ENCODE measurements at places on chromosomes 16 and 17. TPM values are rescaled to one million over a fixed set of nuclear protein-coding genes. Genes with fewer than 3 reads are reported as not detected.

Gene CPHXL2
- not detected for total RNA-seq

Gene MRPL58
- total RNA-seq: 40.8 TPM

DNA sequence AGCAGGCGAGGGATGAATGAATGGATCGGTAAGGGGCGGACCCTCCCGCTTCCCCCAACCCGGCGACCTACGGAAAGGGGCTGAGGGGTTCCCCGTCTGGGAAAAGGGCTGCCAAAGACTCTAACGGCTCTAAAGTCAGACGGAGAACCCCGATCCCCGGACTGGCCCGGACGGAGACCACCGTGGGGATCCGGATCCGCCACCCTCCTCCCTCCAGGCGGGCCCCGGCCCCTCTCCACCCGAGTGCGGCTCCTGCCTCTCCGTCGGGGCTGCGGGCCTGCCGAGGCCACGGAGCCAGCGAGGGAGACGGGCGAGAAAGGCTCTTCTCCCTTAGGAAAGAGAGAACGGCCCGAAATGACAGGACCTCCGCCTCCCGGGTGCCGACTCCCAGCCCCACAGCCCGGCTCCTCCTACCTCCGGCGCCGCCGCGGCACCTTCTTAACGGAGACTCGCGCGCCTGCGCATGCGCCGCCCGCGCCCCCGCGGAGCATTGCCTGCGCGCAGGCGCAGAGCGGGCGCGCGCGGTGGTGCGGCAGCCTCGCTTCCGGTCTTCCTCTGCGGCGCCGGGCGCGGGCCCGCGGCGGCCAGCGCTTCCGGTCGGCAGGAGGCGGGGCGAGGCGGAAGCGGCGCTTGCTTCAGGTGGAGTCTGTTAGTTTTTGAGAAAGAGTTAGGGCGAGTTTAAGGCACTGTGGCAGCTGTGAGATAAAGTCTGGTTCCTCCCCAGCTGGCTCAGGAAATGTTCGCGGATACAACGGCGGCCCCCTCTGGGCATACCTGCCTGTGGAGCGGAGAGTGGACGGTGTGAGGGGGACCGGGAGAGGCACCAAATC is at the start of gene SLX4:
SLX4 (minus strand) TSS at position 461 of the 830 bp plus-strand sequence. CDS start 2,642 bp downstream, outside the sequence.
- DNase-seq: peak; percentile 78

- no peak for DNase-seq
Measured at GRCh38 chr16:68264128-68265077, at the start of gene SLC7A6. SLC7A6 (plus strand) TSS chr16:68264526; CDS start chr16:68274727, 10,201 bp downstream.

- DNase-seq: no peak
Measured at GRCh38 chr17:76956846-76957540, 88.8 kb downstream of the MGAT5B start.

GRCh38 chr17:41928693-41929251 is 1.6 kb upstream of the ODAD4 start:
- DNase-seq: no peak

DNA sequence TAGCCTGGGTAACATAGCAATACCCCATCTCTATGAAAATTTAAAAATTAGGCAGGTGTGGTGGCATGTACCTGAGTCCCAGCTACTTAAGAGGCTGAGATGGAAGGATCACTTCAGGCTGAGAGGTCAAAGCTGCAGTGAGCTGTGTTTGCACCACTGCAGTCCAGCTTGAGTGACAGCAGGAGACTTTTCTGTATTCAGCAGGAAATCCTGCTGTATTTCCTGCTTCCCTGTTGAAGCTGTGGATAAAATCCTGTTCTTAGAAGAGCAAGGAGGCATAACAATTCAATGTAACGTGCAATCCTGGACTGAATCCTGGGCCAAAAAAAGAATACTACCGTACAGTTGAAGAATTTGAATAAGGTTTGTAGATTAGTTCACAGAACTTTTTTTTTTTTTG is 62.2 kb downstream of the FBXL20 start:
- DNase-seq: no peak

Gene HP
- 1.8 TPM for total RNA-seq

DNA sequence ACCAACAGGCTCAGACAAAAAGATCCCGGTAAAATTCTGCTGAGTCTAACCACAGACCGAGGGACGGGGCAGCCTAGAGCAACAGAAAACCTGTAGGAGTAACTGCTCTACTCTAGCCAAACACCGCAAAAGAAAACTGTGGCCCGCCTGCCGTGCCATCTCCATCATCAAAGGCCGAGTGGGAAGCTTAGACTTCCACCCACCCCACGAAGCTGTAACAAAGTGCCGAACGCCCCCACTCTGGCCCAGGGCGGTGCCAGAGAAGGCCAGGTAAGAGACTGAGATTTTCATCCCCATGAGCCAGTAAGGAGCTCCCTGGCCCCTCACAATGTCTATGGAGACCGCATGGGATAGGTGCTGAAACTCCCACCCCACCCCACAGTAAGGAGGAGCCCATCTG is 231.9 kb upstream of the COX10 start:
- DNase-seq: no peak

DNA sequence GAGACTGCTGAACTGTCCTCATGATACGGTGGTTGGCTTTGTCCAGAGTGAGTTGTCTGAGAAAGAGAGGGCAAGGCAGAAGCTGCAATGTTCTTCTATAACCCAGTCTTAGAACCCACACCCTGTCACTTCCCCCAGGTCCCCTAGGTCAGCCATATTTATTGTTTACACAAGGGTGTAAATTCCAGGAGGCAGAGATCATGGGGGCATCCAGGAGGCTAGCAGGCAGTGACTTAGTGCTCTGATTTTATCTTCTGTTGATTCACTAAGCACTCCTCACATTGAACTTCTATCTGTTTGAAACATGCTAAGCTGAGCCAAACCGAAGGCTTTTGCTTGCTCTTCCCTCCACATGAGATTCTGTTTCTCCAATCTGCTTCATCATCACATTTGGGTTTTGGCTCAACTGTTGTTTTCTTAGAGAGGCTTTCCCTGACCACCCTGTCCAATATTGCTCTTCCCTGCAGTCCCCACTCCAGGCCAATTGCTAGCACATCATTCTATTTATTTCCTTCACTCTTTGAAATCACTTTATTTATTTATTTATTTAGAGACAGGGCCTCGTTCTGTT is 34.3 kb upstream of the SHISA9 start:
- no peak for DNase-seq

Gene KIFC3
- 445 TPM for total RNA-seq

- no peak for DNase-seq
Measured at GRCh38 chr16:88928405-88929090, 48.5 kb downstream of the CBFA2T3 start.

Gene CTU2
- total RNA-seq: 5.6 TPM

Gene ACSM5
- 6.7 TPM for total RNA-seq

DNA sequence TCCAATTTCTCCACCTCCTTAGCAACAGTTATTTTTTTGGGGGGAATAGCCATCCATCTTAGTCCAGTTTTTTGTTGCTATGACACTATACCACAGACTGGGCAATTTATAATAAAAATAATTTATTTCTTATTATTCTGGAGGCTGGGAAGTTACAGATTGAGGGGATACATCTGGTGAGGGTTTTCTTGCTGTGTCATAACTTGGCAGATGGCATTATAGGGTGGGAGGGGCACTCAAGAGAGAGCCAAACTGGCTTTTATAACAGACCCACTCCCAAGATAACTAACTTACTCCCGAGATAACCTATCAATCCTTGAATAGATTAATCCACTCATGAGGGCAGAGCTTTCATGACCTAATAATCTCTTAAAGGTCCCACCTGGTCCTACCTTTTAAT is 84.2 kb downstream of the ABCA8 start:
- no peak for DNase-seq

- DNase-seq: peak; percentile 95
Measured at GRCh38 chr17:21287703-21288449, 3.4 kb downstream of the MAP2K3 start.

DNA sequence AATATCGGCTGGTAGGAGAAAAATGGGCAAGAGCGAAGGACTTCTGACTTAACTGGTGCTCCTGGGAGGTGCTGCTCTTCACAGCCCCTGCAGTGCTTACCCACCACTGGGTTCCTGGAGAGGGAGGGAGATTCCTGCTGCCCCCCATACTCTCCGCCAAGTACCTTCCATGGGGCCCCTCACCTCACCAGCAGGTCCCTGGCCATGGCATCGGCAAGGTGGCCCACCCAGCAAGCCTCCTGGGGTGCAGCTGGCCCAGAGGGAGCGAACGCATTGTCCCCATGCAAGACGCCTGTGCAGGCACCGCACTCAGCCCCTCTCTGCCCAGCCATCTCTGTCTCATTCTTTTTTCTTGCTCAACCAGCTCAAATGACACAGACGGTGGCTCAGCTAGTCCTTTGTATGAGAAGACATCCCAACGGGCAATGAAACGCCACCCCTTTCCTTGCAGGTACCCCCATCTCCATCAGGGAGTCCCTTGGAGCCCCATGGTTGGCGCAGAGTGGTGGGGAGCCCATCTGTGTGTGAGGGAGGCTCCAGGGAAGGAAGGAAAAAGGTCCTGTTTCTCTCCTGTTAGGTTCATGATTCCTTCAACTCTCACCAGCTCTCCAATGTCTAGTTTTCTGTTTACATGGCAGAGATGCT is 9.6 kb upstream of the ALDH3A1 start:
- no peak for DNase-seq

DNA sequence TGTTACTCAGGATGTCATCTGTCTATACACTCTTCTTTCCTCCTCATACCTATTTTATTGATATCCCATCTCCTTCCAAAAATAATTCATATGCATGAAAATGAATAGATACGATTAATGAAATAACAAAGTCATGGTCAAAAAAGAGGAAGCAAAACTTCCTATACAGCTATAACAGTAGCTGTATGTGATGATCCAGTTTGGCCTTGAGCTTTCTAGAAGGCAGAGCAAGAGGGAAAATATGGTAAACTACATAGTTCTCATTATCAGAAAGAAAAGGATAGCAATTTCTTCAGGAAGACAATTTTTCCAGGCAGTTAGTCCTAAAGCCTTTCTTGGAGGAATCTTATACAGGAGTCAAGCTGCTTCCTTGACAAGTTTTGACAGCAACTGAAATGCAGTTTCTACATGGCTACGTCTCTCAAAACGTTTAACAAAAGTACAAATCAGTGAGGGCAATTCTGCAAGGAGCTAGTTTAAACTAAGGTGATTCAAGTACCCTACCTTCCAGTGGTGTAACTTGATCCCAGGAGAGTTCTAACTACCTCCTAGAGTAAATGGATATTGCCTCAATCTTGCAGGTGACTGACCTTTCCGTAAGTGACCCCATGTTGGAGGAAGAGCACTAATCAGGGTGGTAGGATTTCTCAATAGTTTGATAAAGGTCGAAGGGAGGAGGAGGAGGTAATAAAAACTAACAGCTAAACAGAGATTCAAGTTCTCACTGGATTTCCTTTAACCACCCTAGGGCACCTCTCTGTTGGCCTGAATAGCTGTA is 1.0 kb downstream of the SPAG5 start:
- DNase-seq: peak; percentile 26

Gene RASD1
- total RNA-seq: 154 TPM

GRCh38 chr17:15442311-15443180 is 24.9 kb downstream of the CDRT4 start:
- DNase-seq: no peak

DNA sequence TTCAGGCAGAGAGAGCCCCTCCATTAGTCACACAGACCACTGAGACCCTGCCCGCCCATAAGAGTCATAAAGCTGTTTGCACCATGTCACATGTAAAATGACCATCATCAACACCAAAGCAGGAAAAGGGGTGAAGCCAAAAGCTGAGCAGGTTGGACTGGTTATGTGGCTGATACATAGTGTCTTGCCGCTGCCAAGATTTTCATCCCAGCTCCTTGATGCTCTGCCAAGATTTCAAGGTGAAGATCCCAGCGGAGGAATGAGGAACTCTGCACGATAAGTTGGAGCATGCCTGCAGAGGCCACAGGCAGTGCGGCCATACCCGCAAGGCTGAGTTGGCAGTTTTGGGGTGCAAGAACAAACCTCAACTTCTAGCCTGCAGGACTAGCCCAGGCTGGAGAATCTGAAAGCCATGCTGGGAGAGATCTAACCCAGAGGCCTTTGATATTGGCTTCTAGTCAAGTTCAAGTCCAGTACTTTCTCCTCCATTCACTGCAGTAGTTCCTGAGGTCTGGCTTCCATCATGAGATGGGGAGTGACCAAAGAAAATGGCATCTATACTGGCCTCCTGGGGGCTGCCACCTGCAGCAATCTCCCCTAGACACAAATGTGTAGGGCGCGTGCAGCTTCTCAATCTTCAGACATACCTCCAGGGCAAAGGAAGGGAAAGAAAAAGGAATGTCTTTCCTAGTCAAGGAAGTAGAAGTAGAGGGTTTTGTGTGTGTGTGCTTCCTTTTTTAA is 79.7 kb upstream of the NOL11 start:
- DNase-seq: peak; percentile 50

GRCh38 chr16:85327731-85328675 is 215.7 kb upstream of the CIBAR2 start:
- no peak for DNase-seq

GRCh38 chr17:34771891-34772290 is 189.4 kb downstream of the CCT6B start:
- DNase-seq: no peak

DNA sequence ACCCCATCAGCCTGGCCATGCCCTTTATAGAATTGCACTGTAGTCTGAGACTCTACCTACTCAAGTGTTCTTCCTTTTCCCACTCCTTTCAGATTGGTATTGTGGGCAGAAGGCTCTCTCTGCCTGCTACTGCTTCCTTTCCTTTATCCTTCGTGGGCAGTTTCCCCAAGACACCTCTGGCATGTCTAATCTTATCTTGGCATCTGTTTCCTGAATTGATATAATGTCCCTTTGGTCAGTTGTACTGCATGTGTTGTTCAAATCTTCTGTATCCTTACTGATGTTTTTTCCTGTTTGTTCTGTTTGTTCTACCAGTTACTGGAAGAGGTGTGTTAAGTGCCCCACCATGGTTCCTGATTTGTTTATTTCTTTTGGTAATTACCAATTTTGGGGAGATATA is 29.5 kb upstream of the MSI2 start:
- DNase-seq: no peak

Gene ARSG
- total RNA-seq: 3.2 TPM

GRCh38 chr16:85092851-85093250 is 19.4 kb downstream of the CIBAR2 start:
- no peak for DNase-seq

GRCh38 chr17:49984283-49984682 is 10.7 kb downstream of the DLX3 start:
- DNase-seq: no peak

DNA sequence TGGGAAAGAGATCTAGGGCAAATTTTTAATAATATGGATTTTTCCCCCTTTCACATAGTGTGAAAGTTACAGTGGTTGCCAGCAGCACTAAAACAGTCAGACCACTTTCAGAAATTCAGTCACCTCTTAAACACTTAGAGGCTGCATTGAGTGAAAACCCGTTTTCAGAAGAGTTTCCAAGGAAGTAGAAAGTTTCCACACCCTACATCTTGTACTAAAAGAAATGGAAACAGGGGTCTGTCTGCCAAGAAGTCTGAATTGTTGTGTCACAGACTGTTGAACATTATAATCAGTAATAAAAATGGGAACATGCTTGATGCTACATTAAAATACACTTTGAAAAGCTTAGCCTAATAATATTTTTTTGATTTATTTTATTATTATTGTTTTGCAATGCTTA is 278.9 kb upstream of the KCNJ16 start:
- no peak for DNase-seq

GRCh38 chr17:81528651-81529436 is 667 bp downstream of the FSCN2 start:
- no peak for DNase-seq

Gene SUPT4H1
- total RNA-seq: 85.3 TPM

- no peak for DNase-seq
Measured at GRCh38 chr17:4485676-4486646, 12.7 kb upstream of the SPNS2 start.

GRCh38 chr17:47791025-47791424 is 30.6 kb downstream of the OSBPL7 start:
- no peak for DNase-seq

Measured in renal cortical epithelial cell (primary cell).